IPS DF 6.9 (cell line): ENCODE measurements at places on chromosomes 2 and 18.

GRCh38 chr2:66696374-66696773, 261.4 kb downstream of the MEIS1 start:
- no peak for DNase-seq

- DNase-seq, result no peak
These were observed at the start of gene CAVIN2 for GRCh38 chr2:191846515-191847476. TSS of gene CAVIN2 (minus strand) at chr2:191847088. CDS start at chr2:191846925, 163 bp downstream.

GRCh38 chr18:23066504-23067039, 68.7 kb upstream of the CABLES1 start:
- no peak for DNase-seq

- no peak for DNase-seq
These were observed 158.3 kb downstream of the PRPF40A start for GRCh38 chr2:152559008-152559407.

GRCh38 chr2:234603619-234604018, 106.7 kb upstream of the ARL4C start:
- no peak for DNase-seq

- no peak for DNase-seq
These were observed 1.0 kb downstream of the SP5 start for GRCh38 chr2:170715932-170716777.

- no peak for DNase-seq
These were observed 44.5 kb downstream of the LRATD1 start for GRCh38 chr2:14677039-14677438.

- DNase-seq, result no peak
These were observed 52.6 kb downstream of the NCK2 start for GRCh38 chr2:105797298-105797819.

GRCh38 chr18:46171331-46171730, 67.1 kb downstream of the HAUS1 start:
- DNase-seq, result no peak

DNA sequence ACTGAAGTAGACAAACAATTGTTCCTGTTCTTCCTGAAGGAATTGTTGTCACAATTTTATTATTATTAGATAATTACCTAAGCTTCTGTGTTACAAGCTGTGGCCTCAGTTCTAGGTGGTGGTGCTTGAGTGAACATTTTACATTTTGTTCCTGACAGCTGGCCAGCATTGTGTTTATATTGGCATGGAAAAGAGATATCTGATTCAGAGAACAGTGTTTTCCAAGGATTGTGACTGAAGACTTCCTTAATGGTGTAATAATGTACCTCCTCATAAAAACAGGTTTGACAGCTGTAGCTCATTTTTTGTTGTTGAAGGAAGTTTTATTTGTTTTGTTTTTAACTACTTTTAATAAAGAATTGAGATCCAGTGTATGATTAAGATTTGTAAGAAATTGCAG, 95.2 kb downstream of the EPB41L5 start:
- DNase-seq, result no peak

DNA sequence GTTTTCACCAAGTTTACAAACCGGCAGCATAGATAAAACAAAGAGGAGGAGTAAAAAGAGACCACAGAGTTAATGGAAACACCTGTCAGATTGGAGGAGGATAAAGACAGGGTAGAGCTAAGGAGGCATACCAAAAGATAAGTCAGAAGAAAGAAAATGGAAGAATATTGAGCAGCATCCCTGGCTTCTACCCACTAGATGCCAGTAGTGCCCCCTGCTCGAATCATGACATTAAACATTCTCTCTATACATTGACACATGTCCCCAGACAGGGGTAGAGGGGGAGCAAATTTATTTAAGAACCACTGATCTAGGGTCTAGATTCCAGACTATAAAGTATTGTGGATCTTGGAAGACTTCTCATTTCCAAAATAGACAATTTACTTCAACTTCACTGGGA, 159.8 kb upstream of the ETAA1 start:
- no peak for DNase-seq

GRCh38 chr2:193793914-193794313, 1599.2 kb upstream of the TMEFF2 start:
- DNase-seq, result no peak

- no peak for DNase-seq
These were observed 120.7 kb downstream of the LOXHD1 start for GRCh38 chr18:46536215-46536874.

DNA sequence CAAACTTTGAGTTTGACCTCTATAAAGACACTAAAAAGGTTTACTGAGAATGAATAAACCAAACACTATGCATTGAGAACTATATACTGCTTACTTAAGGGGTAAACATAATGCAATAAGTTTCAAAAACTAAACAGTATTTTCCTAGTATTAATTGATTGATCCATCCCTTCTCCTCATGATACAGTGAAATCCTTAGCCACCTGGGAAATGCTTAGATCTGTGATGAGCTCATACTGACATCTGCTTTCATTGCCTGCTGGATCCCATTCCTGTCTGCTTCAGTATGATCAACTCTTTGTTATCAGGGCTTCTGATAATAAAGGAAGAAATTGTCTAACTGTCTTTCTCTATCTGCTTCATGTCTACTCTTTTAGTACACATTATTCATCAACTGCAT, 74.9 kb upstream of the UBE2E3 start:
- DNase-seq, result no peak

- no peak for DNase-seq
These were observed 4.1 kb upstream of the STAT1 start for GRCh38 chr2:191018048-191018447.

DNA sequence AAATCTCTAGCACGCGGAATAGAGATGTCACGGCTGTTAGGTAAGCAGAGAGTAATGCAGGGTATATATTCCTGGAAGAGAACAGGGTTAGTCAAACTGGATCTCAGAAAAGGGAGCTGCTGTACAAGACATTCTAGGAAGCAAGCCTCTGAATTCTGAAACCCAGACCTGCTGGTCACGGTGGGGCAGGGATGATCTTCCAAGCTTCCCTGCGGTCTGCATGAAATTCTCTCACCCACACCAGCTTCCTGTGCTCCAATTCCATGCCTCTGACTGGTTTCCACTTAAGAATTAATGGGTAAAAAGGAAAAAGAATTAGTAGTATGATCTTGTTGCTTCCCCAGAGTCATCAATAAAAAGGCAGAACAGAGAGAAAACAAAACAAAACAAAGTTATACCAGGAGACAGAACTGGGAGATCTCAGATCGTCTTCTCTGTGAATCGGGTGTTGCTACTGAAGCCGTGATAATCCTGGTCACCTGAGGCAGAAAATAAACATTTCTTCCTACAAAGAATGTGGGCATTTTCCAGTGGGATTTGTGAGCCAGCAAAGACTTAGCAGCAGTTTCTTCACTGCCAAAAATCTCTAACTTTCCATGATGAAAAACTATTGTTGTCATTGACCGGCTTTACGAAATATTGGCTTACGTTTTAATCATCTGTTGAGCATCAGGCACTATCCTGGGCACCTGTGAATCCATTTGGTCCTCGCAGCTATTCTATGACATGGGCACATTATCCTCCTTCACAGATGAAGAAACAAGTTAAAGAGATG, 5.3 kb upstream of the CYP27C1 start:
- DNase-seq, result no peak

GRCh38 chr2:212392043-212392442, 146.6 kb downstream of the ERBB4 start:
- DNase-seq, result no peak

DNA sequence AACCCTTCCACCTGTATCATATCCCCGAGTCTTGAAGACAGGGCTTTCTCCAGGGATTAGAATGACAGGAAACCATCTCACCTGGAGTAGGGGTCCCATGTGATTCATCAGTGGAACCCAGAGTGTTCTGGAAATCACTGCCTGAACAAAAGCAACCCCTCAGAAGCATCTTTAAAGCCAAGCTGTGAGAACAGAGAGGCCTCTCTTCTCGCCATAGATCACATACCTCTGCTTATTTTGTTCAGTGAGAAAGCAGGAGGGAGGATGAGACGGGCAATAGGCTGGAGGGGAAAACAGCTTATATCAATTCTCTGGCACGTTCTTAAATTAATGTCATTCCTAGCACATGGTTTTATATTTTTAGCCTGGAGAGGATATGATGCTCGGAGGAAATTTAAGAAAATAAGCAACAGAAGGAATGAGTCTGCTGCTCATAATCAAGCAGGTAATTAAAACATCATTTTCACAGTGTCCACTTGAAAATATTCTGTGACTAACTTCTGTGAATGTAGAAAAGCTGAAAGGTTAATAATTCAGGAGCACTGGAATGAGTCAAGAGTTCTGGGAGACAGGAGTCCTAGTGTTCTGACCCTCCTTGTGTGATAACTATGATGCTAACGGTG, 213.6 kb upstream of the SP5 start:
- DNase-seq, result no peak

- DNase-seq, result no peak
These were observed 148.9 kb downstream of the ZEB2 start for GRCh38 chr2:144370937-144371584.

- DNase-seq, result no peak
These were observed 506.7 kb downstream of the NUP35 start for GRCh38 chr2:183630964-183631363.

DNA sequence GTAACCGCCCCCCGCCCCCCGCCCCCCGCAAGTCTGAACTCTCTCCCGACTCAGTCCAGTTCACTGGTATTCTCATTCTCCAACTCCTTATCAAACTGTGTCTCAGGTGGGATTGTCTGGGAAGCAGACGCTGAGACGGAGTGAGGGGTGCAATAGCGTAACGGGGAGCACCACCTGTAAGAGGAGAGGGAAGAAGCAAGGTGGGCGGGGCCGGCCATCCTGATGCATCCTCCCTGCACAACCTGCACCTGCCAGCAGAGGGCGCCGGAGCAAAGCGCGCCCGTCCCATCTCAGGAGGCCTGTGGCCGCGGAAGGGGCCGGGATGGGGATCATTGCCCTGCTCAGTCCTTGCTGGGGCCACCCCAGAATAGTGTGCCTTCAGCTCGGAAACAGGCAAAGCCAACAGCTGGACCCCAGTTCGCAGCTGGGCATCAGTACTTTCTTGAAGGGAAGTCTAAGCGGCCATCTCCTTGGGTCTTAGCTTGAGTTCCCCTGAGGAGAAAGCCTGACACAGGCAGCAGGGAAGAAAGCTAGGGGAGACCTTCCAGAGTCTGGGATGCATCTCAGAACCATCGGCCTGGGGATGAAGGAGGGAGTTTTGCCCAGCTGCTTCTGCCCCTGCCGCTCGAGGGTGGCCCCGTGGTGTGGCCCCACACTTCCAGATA, 208.0 kb downstream of the TFCP2L1 start:
- no peak for DNase-seq

- no peak for DNase-seq
These were observed 32.3 kb upstream of the ZBTB7C start for GRCh38 chr18:48441405-48441881.

- DNase-seq, result no peak
These were observed 113.0 kb upstream of the COPS8 start for GRCh38 chr2:236972491-236973342.

GRCh38 chr18:477565-477964, 22.9 kb downstream of the COLEC12 start:
- DNase-seq, result no peak

GRCh38 chr2:217065695-217066405, 206.0 kb upstream of the TNP1 start:
- DNase-seq, result no peak

GRCh38 chr2:158359846-158360245, 96.7 kb downstream of the CCDC148 start:
- no peak for DNase-seq

- DNase-seq, result no peak
These were observed 32.9 kb downstream of the CENPO start for GRCh38 chr2:24825883-24826772.

DNA sequence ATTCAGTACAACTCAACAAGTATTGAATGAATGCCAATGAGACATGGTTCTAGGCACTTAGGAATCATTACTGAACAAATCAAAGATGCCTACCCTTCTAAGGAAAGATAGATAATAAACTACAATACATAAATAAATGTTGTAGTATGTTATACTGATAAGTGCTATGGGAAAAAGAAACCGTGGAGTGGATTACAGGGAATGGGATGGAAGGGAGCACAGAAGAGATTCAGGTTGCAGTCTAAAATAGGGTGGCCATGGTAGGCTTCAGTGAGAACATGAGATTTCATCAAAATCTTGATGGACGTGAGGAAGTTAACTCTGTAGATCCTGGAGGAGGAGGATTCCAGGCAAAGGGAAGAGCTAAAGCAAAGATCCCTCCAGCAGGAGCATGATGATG, 17.9 kb upstream of the CREB1 start:
- DNase-seq, result no peak

- DNase-seq, result no peak
These were observed 540.7 kb downstream of the TNS1 start for GRCh38 chr2:217462121-217462520.

- DNase-seq, result no peak
These were observed 45.7 kb upstream of the ACAA2 start for GRCh38 chr18:49859021-49859359.

DNA sequence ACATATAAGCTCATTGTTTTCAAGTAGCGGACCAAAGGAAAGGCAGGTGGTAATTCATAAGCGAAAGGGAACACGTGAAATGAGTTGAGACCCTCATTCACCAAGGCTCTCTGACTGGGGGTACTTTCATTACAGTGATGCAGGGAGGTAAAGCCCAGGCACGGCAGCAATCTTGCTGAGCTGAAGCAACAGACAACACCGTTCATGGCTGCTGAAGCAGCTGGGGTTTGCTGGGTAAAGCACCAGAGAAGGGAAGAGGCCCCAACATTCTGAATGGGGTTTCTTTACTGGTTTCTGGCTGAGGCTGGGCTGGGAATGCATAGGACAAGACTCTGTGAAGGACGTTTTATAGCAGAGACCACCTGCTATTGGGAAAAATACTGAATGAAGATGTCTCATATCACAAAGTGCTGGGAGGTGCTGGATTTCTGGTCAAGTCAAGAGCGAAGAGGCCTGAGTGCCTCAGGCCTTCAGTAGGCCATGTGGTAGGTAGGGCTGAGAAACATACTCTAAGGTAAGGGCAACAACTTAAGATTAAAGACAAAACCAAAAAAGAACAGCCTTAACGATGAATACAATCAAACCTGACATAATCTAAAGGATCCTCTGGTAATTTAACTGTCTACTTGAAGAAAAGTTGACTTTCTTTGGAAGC, 324.7 kb upstream of the PIK3C3 start:
- DNase-seq, result no peak

DNA sequence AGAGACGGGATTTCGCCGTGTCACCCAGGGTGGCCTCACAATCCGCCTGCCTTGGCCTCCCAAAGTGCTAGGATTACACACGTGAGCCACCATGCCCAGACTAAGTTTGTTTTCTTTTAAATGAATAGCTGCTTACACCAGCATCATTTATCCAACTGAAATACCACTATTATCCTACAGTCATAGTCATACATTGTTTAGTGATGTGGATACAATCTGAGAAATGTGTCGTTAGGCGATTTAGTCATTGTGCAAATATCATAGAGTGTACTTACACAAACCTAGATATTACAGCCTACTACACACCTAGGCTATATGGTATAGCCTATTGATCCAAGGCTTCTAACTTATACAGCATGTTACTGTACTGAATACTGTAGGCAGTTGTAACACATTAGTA, 10.3 kb downstream of the ZC3H15 start:
- DNase-seq, result no peak
